ENCODE measurements at places on chromosomes 5 and 9. TPM values are rescaled to one million over a fixed set of nuclear protein-coding genes. Genes with fewer than 3 reads are reported as not detected.

DNA sequence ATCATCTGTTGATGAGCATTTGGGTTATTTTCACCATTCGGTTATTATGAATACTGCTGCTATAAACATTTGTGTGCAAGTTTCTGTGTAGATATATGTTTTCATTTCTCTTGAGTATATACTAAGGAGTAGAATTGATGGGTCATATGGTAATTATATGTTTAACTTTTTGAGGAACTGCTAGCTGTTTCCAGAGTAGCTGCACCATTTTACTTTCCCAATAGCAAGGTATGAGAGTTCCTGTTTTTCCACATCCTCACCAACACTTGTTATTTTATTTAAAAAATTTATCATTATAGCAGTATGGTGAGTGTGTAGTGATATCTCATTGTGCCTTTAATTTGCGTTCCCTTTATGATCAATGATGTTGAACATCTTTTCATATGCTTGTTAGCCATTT lies 29.2 kb downstream of the CD14 start:
- no peak for DNase-seq

Gene IFNW1
- total RNA-seq: not detected

DNA sequence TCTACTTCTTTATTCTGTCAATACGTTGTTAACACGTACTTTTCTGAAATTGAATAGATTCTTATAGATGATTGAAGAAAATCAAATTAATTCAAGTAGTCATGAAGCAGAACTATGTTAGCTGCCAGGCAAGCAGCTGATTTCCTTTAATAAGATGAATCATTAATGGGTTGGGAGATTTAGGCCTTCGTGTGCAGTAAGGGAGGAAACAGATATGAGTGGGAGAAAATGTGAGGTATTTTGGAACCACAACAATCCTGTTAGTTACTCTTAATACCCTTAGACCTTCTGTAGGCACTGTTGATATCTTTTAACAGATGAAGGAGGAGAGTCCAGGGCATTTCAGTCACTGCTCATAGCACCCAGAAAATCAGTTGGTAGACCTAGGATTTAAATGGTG lies 121.0 kb downstream of the AOPEP start:
- no peak for DNase-seq

DNA sequence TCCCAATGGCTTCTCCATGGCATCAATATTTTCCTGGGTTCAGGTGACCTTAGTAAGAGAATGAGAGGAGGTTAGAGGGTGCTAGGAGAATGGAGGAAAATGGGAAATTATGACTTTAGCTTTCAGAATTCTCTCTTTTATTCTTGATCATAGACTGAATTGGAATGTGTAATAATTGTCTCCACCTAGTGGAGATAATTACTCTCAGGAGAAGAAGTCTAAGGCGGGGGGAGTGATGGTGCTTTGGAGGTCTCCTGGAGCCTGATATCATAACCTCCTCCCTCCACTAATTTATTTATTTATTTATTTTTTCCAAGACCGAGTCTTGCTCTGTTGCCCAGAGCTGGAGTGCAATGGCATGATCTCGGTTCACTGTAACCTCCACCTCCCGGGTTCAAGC lies 221.3 kb downstream of the GRIA1 start:
- DNase-seq: no peak

DNA sequence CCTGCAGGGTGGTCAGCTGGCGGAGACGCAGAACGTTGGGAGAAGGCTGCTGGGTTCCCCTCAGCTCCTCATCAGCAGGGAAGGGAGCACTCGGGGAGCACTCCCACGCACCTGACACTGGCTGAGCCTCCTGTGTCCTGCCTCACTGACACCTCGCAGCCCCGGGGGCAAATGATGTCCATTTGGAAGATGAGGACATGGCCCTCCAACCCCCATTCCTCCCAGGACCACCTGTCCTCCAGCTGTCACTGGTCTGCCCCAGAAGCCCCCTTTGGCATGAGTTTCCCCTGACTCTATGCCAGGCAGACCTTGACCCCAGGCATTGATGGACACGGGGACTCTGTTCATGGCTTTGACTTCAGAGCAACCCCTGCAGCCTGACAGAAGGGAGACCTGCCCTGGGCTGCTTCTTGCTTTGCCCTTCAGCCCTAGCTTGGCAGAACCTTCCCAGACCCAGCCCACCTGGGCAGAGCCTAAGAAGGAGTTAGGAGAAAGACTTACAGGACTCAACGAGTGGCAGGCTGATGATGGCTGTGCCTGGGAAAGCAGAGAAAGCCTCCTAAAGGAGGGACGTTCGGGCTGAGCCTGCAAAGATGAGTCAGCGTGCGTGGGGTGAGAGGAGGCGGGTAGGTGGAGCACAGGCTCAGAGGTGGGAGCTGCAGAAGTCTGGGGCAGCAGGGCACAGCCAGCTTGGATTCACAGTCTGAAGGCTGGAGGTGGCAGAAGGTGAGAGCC lies 90.6 kb downstream of the LMX1B start:
- peak; percentile 70 for DNase-seq

DNA sequence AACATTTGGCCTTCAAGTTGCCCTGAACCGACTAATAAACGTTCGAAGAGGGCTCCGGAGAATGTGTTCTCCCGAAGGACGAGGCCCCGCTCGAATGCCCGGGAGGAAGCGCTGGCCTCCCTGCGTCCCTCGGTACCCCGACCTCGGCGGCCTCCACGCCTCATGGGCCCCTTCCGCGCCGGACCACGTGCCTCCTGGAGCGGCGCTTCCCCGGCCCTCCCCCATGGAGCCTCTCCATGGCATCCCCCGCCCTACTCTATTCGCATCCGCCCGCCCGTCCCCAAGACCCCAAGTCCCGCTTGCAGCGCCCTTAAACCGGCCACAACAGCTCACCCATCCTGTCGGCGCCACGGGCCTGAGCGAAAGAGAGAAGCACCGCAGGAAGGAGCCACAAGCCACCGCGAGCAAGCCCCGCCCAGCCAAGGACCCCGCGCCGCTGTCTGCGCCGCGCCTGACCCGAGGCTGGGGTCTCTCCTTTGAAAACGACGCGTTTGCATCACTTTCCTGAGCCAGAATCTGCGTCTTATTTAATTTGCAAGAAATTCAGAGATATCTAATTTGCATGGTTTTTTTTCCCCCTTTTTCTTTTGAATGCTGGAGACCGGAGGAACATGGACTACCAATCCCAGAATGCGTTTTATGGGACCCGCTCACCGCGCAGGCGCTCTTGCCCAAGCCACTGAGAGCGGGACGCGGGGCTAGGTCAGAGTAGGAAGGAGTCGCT lies at the start of gene RPS23:
RPS23 (minus strand) TSS at position 368 of the 724 bp plus-strand sequence; CDS start at position 337, 31 bp downstream.
- DNase-seq: peak; percentile 86

DNA sequence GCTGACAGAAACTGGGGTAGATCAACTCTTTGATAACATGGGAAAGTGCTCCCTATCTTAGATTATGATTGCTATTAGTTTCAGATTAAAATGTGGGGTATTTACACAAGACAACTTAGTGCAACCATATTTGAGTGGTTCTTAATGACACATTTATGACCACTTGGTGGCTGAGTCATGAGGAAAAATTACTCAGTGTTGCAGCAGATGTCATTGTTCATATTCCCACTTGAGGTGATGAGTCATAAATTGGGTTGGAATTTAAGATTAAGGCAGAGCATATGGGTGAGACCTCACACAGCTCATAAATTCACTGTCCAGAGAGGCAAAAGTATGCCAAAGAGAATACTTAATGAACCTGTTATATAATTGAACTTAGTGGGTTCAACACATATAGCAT lies 408.3 kb downstream of the DMRT2 start:
- no peak for DNase-seq

GRCh38 chr5:77947041-77947428 lies 170.9 kb upstream of the TBCA start:
- no peak for DNase-seq

DNA sequence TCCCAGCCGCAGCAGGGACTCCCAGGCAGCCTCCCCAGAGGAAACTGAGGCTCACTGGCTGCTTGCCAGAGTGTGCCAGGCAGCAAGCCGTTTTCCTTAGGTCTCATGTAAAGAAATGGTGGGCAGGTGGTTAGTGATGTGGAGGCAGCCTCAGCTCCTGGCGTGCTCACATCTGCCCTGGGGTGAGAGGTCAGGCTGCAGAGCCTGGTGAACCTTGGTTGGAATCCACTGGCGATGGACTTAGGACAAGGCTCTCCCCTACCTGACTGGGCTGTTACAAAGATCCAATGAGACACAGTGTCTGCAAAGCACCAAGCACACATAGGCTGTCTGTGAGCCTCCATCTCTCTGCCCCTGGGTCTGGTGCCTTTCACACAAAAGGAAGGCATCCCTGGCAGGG lies 30.9 kb downstream of the LHX6 start:
- DNase-seq: no peak

GRCh38 chr5:39638813-39639212 lies 214.0 kb upstream of the DAB2 start:
- DNase-seq: no peak

- DNase-seq: no peak
Measured at GRCh38 chr9:110541950-110542349, 37.6 kb downstream of the SVEP1 start.

DNA sequence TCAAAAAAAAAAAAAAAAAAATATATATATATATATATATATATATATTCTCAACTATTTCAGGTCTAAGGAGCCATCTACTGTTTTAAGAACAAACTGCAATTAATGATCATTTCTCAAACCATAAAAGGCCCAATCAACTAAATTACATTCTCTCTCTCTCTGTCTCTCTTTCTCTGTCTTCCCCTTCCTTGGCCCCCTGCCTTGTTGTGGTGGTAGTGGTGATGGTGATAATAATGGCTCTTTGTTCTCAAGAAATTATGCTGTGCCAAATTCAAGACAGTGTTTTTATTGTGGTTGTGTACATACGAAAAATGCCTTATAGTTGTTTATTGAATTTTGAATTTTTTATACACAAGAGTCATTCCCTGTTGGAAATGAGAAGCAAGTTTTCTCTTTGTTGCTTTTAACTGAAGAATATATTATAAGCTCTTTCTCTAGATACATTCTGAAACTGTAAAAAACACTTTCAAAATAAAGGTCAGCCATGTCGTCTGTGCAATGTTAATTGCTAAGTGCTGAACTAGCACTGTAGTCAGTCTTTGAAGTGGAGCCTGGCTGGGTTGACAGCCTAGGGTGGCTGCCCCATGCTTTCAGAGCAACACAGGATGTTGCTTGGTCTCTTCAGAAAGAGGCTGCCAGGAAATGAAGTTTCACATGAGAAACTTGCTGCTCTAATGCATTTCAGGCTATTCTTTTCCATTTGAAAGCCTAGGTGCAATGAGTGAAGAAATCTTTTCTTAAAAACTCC lies 96.0 kb downstream of the HINT1 start:
- DNase-seq: peak; percentile 40

Data from occipital lobe (tissue), 3 donors.